ENCODE measurements at places on chromosomes 7 and 10.
A peak's percentile ranks its signal among the peaks of the same experiment; 100 is the strongest.

DNA sequence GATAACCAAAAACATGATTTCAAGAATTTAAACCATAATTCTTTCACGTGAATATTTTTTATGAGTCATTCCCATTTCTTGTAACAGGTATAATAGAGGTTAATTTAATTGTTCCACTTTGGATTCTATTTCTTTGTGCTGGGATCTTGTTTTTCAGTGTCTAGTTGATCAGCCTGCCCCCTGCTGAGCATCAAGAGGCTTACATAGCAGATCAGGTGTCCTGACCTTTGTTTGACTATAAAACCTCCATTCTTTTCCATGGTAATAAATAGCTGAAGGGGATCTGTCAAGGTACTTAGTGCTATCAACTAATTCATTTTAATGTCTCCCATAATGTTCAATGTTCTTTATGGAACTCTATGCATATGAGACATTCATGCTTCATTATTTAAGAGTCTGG is 4.9 kb downstream of the COL17A1 start:
- no peak for DNase-seq

- peak; percentile 9 for DNase-seq
These were observed 10.0 kb downstream of the CYP3A43 start for GRCh38 chr7:99837649-99838361.

- no peak for DNase-seq
These were observed 112.8 kb downstream of the PARD3 start for GRCh38 chr10:34702093-34702937.

GRCh38 chr10:21099291-21100062 is 202.4 kb upstream of the NEBL start:
- DNase-seq: no peak

DNA sequence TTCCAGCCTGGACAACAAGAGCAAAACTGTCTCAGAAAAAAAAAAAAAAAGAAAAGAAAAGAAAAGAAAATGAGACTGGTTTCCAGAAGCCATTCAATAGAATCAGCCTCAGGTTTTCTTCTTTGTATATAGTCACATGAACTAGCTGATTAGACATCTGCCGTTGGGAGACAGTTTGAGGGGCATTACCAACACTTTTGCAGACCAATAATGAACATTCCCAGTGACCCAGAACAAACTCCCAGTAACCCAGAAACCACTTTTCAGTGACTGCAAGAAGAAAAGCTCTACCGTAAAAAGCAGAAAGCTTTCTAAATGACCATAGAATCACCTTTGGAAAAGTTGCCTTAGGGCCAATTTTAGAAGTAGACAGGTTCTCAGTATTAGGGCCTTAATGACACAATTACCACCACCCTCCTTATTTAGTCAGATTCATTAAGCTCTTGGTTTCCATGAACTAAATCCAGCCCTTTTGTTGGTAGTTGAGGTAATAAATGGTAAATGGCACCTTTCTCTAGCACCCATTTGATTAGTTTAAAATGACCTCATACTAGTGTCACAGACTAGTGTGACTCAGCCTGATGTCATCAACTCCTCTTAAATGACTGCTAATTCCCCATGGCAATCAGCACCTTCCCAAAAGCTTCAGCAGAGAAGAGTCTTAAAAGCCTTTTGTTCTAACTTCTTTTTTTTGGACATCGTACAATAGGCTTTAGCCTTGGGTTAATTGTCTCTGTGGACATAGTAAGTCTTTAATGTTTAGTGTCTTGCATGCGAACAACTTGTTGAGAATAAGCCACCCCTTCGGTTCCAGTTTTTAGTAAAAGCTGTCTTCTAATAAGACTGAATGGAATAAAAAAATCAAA is 33.6 kb upstream of the XRCC2 start:
- peak; percentile 11 for DNase-seq

- no peak for DNase-seq
These were observed 700.3 kb downstream of the NRG3 start for GRCh38 chr10:82575318-82575717.

GRCh38 chr7:92988051-92988450 is 129.7 kb downstream of the SAMD9 start:
- DNase-seq: peak; percentile 31

GRCh38 chr7:27110186-27111031 is 7.9 kb upstream of the HOXA2 start:
- DNase-seq: peak; percentile 73

DNA sequence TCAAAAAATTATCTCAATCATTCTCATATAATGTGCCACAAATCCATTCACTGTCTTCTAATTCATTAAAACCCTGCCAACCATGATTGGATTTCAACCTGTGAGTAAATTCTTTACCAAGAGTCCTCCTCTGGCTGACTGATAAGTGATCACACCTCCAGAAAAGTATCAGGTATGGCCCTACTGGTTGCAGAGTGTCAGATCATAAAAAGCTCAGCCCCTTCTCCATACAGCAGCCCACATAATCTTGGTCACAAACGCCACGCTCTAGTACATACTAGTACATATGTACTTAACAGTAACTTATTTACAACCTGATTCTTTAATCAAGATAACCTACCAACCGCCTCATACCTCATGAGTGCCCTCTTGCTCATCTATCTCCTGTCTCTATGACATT is 26.1 kb downstream of the UBE2H start:
- DNase-seq: no peak

- DNase-seq: no peak
These were observed 33.4 kb upstream of the SLC39A12 start for GRCh38 chr10:17918187-17918903.

- DNase-seq: no peak
These were observed 148.0 kb downstream of the LRRN3 start for GRCh38 chr7:111238886-111239285.

DNA sequence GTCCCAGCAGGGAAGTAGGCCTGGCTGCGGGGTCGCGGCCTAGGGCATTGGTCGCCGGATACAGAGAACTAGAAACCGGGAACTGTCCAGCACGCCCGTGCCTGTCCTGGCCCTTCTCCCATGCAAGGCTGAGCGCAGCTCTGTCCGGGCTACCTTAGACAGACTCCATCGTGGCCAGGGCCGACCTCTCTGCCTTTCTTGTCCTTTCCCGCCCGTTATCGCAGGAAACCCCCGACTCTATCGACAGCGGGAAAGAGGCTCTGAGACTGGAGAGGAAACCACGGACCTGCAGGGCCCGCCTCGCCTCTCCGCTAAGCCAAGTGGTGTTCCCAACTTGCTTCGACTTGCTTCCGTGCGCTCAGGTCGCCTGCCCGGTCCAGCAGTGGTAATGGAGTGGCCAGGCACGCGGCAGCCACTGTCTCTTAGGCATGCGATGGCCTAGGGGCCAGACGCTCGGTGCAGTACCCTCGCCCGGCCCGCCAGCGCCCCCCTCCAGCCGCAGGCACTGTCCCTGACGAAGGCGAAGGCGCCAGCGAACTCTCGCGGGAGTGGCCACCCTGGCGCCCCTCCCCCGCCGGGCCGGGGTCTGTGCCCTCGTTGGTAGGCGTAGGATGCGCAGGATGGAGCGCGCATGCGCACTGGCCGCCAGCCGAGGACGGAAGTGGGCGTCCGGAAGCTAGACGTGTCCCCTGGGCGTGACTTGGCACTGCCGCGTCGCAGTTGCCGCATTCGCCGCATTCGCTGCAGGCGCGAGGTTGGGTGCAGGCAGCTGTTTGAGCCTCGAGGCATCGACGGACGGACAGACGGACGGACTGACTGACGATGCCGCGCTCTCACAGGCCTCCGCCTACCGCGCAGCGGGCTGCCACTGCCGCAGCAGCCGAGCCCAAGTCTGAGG is 54.4 kb downstream of the MCMBP start:
- peak; percentile 10 for DNase-seq

DNA sequence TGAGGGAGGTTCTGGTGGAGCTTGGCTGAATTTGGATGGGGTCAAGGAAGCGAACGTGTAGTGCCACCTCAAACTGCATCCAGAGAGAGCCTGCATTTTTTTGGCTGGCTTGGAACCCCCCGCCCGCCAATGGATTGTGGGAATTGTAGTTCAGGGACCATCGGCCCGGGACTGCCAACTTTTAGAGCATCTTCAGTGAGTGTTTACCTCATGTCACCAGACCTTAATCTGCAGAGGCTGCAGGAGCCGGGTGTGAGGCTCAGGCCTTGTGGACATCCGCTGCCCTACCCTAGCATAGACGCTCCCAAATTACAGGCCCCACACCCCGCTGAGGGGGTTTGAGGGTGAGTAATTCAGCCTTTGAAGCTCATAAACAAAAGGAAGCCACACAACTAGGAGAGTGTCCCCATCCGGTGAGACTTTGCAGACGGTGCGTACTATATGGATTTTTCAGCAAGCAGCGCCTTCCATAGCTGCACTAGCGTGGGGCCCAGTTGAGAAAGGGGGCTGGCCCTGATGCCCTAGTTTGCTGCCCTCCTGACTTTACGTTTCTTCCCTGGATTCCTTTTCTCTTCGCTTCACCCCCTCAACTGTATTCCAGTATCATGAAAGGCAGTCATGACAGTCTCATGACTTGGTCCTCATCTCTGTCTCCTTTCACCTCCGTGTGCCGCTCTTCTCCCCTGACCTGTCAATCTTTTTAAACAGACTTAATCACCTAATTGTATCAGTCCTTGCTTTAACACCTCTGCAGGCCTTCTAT is 717 bp downstream of the CNPY4 start:
- peak; percentile 50 for DNase-seq

- no peak for DNase-seq
These were observed 417.9 kb downstream of the RPS24 start for GRCh38 chr10:78451592-78451991.

- no peak for DNase-seq
These were observed 37.6 kb downstream of the SORCS3 start for GRCh38 chr10:104678658-104679057.

DNA sequence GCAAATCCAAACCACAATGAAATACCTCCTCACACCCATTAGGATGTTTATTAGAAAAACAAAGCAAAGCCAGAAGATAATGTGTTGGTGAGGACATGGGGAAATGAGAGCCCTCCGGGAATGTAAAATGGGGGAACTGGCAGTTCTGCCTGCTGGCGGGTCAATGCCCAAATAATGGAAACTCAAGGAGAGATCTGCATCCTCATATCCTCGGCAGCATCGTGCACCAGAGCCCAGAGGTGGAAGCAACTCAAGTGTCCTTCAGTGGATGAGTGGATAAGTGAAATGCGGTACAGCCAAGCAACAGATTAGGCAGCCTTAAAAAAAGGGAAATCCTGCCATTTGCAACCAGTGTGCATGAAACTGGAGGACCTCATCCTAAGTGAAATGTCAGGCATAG is 325.2 kb downstream of the WDR37 start:
- no peak for DNase-seq

DNA sequence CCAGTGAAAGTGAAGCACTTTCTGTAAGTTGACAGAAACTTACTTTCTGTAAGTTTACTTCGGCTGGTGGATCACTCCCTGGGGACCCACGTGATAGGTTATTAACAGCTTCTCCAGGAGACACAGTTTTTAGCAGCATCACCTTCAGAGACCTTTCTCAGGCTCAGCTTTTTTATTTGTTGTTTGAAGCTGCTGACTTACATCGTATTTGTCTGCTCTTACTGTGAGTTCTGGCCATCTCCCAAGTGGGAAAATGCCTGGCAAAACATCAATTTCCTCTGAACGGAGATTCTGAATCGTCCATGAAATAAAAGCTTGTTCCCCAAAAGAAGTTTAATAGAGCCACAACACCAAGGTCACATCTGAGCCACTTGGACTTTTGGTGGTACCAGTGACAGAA is 178.7 kb upstream of the PODXL start:
- DNase-seq: no peak

- DNase-seq: no peak
These were observed 143.0 kb downstream of the BUB3 start for GRCh38 chr10:123297175-123297574.

DNA sequence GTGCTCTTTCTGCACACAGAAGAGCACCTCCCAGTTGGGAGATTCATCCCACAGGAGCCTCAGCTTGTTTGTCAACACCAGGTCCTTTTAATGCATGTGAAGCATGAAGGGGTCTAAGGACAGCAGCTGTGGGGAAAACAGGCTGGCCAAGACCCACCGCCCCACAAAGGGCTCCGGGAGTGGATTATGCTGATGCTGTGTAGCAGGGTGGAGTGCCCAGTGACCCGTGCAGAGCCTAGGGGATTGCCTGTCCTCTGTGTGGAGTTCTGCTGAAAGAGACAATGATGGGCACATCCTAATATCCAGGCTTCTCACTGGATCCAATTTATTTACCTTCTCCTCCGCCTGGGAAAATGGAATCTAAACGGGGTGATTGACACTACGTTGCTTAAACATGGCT is 74.0 kb downstream of the PIP4K2A start:
- no peak for DNase-seq

DNA sequence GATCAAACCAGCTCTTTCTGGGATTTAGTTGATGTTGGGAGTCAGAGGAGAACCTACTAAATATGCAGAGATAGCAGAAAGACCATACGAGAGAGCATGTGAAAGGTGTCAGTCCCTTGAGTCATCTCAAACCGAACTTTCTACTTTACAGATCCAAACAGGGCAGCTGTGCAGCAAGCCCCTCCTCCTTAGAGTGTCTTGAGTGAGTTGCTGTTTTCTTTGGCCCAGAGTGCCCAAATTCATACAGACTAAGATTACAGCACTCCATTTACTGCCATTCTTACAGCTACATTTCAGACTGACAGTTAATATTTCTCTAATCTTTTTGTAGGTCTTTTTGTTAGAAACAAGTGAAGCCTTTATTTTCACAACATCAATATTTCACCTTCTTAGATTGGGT is 53.4 kb downstream of the NRCAM start:
- DNase-seq: peak; percentile 34

DNA sequence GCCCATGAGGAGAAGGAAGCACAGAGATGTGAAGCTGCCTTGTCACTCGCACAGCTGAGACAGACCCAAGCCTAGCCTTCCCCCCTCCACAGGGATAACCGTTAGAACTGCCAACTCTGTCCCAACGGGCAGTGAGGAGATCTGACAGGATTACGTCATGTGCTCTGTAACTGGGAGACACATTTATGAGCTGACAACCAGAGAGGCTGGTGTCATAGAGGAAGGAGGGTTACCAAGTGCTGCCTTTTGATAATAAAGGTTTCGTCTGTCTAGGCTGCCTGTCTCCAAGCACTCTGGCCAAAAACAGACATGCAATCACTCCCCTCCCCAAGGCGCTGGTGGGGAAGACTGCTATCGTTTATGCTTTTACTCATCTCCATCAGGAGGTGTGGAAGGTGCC is 165.9 kb downstream of the PLXNA4 start:
- DNase-seq: no peak

DNA sequence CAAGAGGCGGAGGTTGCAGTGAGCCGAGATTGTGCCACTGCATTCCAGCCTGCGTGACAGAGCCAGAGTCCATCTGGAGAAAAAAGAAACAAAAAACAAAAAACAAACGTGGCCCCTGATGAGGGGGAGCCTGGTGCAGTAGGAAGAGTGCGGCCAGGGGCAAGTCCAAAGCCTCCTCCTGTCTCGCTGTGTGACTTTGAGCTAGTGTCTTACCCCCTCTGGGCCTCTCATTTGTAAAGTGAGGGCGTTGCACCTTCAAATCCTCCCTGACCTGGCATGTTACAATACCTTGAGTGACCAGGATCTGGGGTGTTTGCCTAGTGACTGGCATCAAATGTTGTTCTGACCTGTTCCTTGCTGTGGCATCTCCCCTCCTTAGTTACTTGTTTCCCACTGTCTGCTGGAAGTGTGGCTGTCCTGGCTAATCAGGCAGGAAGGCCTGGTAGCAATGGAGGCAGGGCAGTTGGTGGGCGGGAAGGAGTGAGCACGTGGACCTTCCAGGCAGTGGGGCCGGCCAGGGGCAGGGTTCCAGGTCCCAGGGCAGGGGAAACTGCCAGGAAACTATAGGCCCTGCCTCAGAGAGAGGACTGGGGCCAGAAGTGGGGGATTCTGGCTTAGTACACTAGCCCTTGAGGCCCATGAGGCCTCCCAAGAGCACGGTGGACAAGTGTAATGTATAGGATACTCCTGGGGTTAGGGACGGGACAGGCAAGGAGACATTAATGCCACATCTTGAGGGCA is 24.5 kb upstream of the GOLGA7B start:
- no peak for DNase-seq
